HT-29 (cell line): ENCODE measurements at places on chromosomes 3 and 15. TPM values are rescaled to one million over a fixed set of nuclear protein-coding genes. Genes with fewer than 3 reads are reported as not detected.

DNA sequence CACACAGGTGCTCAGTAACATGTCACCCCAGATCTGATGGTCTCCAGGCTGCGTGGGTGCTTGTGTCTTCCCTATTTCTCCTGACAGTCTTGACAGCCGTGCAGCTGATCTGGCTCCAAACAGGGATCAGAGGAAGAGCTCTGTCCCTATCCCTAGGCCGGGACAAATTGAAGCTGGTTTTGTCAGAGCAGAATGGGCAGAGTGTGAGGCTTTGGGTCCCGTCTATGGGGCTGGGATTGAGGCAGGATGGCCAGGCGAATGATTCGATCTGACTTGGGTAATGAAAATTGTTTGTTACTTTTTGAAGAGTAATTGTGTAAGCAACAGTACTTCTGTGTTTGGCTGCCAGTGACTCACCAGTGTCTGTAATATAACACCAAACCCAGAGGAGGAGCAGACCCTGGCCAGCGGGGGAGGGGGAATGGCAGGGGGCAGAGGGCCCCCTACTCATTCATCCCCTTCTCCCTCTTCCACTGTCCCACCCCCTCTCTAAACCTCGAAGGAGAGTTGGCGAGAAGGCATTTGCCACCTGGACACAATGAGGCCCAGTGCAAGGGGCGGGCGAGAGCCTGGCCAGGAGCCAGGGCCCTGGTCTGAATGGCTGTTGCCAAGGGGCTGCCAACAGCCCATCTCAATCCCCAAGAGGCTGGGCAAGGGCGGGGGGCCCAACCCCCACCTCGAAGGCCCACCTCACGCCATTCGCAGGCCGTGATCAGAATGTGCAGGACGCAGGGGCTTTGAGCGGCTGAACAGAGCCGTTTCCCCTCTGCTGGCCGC is 4.9 kb upstream of the MAGEF1 start:
- DNase-seq: no peak

DNA sequence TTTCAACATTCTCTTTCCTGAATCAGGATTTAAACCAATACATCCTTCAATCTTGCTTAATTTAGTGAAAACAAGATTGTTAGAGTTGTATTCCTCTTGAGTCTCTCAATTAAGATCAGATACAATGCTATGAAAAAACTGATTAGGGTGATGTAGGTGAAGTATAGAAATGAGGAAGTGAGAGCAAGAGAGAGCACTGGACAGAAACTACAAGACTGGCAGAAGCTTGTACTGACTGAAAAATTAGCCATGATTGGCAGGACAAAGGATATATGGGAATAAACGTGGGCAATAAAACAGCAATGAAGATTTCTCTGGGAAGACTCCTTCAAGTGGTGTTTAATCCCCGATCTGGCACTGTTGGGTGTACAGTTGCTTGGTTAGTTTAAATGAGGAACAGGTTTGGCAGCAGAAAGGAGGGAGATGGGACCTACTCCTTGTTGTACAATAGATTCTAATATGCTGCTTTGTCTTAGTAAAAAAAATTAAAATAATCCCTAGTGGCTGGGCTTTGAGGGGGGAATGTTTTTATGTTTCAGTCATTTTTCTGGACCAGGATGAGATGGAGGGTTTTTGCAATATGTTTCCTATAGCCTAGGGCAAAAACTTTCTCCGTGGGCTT is 252.7 kb downstream of the SLC9A9 start:
- DNase-seq: no peak

GRCh38 chr15:88648357-88649214 is 9.8 kb downstream of the ISG20 start:
- DNase-seq: peak; percentile 80

MAGI1 gene
- total RNA-seq: 15.6 and 26.2 TPM in 2 replicates
